Activated T-cell treated with anti-CD3 and anti-CD28 coated beads, Interleukin-2, amount 50 U/mL, for 4 hours (primary cell): ENCODE measurements at places on chromosomes 1 and 21. TPM values are rescaled to one million over a fixed set of nuclear protein-coding genes. Genes with fewer than 3 reads are reported as not detected.
A peak's percentile ranks its signal among the peaks of the same experiment; 100 is the strongest.

Gene SLC30A2
- not detected for total RNA-seq

Gene CFAP141
- not detected for total RNA-seq

Gene MIS18A
- 21.2 TPM for total RNA-seq

Gene SPRR3
- not detected for total RNA-seq

DNA sequence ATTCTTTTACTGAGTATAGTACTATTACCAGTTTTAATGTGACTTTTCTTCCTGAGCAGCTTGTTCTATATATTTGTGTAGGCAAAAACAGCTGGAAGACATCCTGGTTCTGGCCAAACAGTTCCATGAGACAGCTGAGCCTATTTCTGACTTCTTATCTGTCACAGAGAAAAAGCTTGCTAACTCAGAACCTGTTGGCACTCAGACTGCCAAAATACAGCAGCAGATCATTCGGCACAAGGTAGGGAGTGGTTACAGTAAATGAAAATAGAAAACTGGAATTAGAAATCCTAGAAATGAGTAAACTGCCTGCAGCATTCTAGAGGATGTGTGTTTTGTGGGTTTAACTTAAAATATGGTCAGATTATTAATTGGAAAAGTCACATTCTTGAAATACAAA lies 64.1 kb upstream of the BMP8A start:
- no peak for DNase-seq

GRCh38 chr1:167057241-167057688 lies 32.9 kb downstream of the GPA33 start:
- DNase-seq: no peak

GRCh38 chr1:96558635-96559034 lies 162.9 kb upstream of the PTBP2 start:
- no peak for DNase-seq

DNA sequence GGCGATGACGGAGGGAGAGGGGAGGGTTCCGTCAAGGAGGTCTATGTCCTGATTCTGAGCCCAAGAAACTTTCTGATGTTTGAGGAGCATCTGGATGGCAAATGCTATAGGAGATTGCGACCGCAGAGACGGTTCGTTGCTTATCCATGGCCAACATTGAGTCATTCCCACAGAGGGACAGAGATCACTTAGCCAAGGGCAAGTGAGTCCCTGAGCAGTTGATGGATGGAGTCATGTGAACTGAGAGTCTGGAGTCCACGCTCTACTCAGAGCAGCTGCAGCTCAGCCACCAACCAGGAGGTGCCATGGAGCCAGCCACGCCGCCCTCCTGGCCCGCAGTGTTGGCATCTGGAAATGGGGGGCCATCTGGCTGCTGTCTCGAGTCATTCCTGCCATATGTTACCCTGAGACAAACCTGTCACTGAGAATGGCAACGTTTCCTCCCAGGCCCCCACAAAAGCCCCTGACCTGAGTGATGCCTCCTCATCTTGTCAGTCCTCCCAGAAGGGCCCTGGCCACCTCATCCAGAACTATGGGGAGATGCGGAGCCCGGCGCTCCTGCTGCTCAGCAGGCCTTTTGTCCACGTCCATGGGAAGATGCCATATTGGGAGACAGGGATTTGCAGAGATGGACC lies 58.6 kb downstream of the ATP5PO start:
- no peak for DNase-seq

- DNase-seq: no peak
Measured at GRCh38 chr1:4792565-4792964, 138.2 kb downstream of the AJAP1 start.

DNA sequence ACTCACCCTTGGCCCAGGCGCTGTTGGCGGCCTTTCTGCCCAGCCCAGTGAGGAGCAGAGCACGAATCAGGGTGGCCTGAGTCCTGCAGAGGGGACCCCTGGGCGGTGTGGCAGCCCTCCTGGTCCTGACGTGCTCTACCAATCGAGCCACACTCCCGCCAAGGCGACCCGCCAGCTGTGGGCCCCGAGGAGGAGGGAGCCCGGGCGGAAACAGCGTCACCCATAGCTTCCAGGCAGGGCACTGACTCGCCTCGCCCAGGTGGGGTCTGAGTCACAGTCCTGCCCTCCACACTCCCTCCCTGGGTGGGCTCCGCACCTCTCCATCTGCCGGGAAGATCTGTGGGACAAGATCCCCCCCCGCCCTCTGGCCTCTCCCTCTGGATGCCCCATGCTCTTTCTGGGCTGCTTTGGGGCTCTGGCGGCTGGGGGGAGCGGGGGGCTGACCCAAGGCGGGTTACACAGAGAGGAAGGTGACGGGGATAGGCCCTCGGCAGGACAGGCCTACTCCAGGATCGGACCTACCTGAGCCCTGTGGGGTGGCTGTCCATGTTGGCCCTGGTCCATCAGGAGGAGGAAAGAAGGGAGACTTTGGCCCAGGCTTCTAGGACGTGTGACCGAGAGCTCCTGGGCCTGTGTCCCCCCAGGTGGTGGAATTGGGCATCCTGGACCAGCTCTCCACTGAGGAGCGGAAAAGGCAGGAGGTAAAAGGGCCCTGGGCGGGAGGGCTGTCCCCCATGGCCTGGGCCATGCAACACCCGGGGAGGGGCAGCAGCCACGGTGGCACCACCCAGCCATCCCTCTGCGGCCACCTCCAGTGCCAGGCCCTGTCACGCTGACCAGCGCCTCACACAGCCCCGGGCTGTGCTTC lies 14.0 kb downstream of the ARHGEF16 start:
- no peak for DNase-seq

DNA sequence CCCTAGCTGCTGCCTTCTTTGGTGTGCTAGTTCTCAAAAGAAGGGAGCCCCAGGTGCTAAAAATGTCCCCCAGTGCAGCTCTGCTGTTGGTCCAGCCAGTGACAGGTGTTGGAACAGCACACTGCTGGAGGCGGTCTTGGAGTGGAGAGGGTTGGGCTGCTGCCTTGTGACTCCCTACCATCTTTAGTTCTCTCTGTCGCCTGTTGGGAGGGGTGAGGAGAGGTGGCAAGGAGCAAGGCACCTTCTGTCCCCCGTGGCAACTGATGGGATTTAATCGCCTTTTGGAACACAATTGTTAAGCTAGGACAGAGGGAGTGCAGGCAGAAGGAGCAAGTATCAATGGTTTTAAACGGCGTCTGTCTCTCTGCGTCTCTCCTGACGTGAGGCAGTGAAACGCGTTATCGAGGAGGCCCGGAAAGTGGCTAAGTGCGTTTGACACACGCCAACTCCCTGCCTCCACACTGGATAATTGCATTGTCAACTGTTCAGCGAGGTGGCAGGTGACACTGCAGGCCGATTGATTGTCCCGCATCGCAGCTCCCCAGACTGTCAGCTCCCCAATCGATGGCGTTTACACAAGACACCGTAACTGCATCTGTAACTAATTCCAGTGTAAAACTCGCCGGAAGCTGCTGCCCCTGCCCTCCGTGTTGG lies 34.0 kb downstream of the TMEM53 start:
- no peak for DNase-seq

DNA sequence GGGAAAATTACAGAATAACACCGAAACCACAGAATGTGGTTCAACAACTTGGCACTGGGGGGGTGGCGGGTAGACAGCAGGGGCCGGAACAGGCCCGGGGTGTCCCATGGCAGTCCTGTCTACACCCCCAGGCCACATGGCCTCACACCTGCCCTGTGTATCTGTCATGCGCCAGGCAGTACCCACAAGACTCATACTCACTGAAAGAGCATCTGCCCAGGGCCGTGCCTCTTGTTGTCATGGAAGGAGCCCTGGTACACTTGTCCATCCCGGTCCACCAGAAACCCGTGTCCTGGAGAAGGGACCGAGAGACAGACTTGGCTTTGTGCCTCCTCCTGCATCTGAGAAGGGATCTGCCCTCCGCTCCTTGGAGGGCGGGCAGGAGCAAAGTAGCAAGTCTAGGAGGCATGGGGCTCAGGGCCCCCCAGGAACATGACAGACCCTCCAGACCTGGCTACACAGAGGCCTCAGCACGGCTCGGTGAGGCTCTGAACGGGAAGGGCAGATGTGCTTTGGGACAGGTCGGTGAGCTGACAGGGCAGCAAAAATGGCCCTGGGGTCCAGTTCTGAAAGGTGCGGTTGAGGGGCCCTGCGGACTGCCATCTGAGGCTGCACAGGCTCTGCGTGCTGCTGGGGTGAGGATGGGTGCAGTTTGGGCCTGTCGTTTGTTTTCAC lies 5.6 kb downstream of the MORN1 start:
- no peak for DNase-seq

GRCh38 chr1:8516793-8517556 lies 199.1 kb downstream of the SLC45A1 start:
- DNase-seq: no peak

DNA sequence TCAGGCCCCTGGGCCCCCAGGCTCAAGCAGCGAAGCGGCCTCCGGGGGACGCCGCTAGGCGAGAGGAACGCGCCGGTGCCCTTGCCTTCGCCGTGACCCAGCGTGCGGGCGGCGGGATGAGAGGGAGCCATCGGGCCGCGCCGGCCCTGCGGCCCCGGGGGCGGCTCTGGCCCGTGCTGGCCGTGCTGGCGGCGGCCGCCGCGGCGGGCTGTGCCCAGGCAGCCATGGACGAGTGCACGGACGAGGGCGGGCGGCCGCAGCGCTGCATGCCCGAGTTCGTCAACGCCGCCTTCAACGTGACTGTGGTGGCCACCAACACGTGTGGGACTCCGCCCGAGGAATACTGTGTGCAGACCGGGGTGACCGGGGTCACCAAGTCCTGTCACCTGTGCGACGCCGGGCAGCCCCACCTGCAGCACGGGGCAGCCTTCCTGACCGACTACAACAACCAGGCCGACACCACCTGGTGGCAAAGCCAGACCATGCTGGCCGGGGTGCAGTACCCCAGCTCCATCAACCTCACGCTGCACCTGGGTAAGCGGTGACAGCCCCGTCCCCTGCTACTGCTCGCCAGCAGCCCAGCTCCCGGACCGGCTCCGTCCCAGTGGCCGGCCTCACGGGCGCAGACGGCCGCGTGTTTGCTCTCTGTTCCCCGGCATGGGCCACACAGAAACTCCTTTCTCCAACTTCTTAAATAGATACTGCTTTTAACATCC lies 539 bp downstream of the LAMC1 start:
- peak; percentile 8 for DNase-seq

DNA sequence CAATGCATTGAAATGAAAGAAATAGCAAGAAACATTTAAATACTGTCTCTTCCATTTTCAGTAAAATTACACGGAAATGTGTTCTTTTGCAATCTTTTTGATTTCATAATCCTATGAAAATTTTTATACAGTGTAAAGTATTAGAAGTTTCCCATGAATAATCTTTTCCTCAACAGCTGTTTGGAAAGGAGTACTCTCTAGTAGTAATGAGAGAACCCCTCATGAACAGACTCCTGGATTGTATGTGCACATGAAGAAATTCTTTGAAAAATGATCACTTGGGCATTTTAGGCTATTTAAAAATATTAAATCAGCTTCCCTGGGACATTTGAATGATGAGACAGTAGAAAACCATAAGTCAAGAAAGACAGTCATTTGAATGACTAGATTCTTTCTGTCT lies 64.4 kb downstream of the LHX9 start:
- no peak for DNase-seq

- no peak for DNase-seq
Measured at GRCh38 chr1:211643324-211644212, 31.9 kb downstream of the NEK2 start.

DNA sequence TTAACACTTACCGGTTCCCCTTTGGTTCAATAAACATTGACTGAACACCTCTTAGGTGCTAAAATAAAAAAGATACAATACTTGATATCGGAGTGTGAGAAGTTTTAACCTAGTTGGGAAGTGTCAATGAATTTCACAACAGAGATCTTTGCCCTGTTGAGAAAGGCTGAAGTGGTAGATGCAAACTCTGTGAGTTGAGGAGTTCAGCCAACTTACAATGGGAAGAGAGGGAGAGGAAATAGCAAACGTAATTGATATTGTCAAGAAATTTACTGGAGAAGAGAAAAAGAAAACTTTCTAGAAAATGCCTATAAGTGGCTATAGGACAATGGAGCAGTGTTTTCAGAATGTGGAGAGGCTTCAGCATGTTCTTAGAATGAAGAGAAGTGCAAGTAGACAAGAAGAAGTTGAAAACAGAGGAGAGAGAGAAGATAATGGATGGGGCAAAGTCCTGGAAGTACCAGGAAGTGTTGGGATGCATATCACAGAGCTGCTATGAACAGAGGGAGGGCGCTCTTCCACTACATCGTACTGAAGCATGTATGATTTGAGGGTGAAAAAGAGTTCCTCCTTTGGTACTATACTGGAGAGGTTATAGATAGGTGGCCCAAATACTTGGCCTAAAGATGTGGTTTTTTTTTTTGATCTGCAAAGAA lies 48.9 kb downstream of the MEF2D start:
- no peak for DNase-seq

DNA sequence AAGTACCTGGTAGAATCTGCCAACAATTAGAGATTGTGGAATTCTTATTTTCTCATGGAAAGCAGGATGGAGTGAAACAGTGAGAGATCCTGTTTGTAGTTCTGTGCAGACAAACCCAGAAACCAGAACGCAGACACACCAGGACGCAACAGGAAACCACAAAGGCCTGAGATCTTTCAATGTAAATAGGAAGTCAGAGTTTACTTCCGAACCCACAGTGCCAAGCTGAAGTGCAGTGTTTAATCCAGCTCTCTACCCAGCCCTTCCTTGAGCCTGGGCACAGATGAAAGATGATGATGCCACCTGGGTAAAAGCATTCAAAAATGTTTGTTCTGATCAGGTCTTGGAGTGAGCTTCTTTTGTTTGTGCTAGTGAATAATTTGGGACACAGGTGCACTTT lies 244.2 kb upstream of the HOOK1 start:
- no peak for DNase-seq

DNA sequence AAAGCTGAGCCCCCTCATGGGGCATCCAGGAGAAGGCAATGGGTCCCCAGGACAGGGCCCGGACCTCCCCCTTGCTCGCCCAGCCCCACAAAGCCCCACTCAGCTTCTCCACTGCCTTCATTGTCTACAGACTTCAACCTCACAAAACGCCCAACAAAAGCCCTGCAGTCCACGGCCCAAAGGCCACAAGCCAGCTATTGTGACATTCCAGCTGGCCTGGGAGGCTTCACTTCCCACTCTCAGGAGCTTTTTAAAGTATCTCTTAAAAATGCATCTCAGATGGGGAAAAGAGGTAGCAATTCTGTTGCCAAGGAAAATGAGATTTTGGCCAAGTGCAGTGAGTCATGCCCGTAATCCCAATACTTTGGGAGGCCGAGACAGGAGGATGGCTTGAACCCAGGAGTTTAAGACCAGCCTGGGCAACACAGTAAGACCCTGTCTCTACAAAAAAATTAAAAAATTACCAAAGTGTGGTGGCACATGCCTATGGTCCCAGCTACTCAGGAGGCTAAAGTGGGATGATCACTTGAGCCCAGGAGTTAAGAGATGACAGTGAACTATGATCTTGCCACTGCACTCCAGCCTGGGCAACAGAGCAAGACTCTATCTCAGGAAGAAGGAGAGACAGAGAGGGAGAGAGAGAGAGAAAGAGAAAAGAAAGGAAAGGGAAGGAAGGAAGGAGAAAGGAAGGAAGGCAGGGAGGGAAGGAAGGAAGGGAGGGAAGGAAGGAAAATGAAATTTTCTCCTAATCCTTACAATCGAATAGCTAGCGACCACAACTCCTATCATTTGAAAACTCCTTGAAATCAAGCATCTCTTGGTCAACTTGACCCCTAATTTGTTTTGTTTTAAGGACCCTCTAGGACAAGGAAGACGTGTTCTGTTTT lies 31.4 kb upstream of the TARDBP start:
- DNase-seq: no peak

GRCh38 chr1:221576268-221576667 lies 165.6 kb downstream of the DUSP10 start:
- DNase-seq: no peak

GRCh38 chr1:165383067-165383466 lies 26.6 kb upstream of the LMX1A start:
- DNase-seq: no peak
